ENCODE measurements at places on chromosomes 3 and 15.

GRCh38 chr15:79090487-79091203 is at the start of gene RASGRF1:
Gene RASGRF1, minus strand, starts transcription at chr15:79090780. Its CDS starts 282 bp downstream, at chr15:79090498.
- peak; percentile 65 for DNase-seq

- no peak for DNase-seq
Measured at GRCh38 chr3:52841211-52841980, 6.6 kb upstream of the MUSTN1 start.

- no peak for DNase-seq
Measured at GRCh38 chr15:58472821-58473581, 41.2 kb downstream of the LIPC start.

DNA sequence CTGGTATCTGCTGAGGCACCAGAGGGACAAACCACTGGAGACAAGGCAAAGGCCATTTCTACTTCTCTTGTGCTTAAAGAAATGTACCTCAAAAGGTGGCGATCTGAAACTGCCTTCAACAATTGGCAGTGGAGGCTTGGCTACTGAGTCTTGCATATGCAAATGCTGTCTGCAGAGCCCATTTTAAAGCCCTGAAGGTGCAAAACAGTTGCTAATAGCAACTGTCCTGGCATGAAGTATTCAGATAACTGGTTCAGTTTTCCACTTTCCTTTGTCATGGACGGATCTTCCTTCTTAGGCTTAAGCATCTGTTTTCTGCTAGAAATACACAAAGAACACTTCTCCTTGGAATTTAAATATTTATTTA is 71.4 kb upstream of the PSMD6 start:
- no peak for DNase-seq

DNA sequence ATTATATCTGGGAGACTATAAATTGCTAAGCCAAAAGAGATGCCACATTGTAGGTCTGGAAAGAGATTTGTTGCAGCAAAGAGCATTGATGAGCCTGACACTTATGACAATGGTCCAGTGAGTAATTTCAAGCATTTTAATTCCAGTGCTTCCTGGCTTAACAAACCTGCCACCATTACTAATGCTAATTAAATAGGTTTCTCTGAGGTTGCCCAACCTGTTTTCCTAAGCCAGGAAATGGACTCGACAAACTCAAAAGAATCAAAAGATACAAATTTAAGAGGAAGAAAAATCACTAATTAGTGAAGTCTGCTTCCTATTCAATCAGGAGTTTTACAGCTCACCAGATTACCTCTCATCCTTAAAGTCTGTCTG is 36.7 kb upstream of the CTDSPL start:
- DNase-seq, result no peak

- peak; percentile 2 for DNase-seq
Measured at GRCh38 chr3:60650171-60650570, 601.1 kb downstream of the FHIT start.

DNA sequence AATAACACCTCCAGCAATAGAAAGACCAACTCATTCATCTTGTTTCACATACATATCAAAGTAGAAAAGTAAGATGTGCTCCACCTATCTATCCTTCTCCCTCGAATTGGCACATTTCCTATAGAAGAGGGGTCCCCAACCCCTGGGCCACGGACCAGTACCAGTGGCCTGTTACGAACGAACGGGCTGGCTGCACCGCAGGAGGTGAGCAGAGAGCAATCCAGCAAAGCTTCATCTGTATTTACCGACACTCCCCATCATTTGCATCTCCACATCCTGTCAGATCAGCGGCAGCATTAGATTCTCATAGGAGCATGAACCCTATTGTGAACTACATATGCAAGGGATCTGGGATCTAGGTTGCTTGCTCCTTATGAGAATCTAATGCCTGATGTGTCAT is 95.0 kb upstream of the CGNL1 start:
- no peak for DNase-seq

- no peak for DNase-seq
Measured at GRCh38 chr3:71695000-71695482, 30.2 kb downstream of the EIF4E3 start.

GRCh38 chr3:6041894-6042293 is 819.0 kb upstream of the GRM7 start:
- DNase-seq, result no peak
